ENCODE measurements at places on chromosomes 6 and 20.

GRCh38 chr20:20820104-20820503 is 107.7 kb upstream of the RALGAPA2 start:
- DNase-seq = no peak

DNA sequence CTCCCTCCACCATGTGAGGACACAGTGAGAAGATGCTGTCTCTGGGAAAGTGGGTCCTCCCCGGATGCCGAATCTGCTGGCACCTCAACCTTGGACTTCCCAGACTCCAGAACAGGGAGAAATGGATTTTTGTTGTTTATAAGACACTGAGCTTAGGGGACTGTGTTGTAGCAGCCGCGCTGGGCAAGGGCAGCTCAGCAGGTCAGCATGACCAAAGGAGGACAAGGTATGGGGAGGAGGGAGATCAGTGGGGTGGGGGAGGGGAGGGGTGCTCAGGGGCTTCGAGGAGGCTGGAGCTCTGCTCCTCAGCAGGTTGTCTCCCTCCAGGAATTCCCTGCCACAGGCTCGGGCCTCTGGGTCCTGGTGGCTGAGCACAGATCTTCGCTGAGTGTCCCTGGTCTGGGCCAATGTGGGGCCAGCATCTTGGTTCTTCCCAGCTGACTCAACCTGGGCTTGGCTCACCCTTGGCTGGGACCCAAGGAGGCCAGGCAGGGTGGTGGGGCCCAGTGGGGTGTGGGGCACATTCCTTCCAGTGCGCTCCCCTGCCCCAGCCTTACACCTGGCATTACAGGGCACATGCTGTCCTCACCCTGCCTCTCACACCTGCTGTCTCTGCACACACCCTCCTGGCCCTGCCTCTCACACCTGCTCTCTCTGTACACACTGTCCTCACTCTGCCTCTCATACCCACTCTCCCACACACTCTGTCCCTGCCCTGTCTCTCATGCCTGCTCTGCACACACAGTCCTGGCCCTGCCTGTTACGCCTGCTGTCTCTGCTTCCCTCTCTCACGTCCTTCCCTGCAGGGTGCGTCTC is 107.3 kb downstream of the SYCP2 start:
- peak; percentile 80 for DNase-seq

- no peak for DNase-seq
These were observed 31.6 kb upstream of the CENPW start for GRCh38 chr6:126308362-126308761.

- DNase-seq = no peak
These were observed 212.0 kb upstream of the DTNBP1 start for GRCh38 chr6:15874821-15875220.

GRCh38 chr20:10329387-10330005 is 104.5 kb downstream of the MKKS start:
- DNase-seq = no peak

DNA sequence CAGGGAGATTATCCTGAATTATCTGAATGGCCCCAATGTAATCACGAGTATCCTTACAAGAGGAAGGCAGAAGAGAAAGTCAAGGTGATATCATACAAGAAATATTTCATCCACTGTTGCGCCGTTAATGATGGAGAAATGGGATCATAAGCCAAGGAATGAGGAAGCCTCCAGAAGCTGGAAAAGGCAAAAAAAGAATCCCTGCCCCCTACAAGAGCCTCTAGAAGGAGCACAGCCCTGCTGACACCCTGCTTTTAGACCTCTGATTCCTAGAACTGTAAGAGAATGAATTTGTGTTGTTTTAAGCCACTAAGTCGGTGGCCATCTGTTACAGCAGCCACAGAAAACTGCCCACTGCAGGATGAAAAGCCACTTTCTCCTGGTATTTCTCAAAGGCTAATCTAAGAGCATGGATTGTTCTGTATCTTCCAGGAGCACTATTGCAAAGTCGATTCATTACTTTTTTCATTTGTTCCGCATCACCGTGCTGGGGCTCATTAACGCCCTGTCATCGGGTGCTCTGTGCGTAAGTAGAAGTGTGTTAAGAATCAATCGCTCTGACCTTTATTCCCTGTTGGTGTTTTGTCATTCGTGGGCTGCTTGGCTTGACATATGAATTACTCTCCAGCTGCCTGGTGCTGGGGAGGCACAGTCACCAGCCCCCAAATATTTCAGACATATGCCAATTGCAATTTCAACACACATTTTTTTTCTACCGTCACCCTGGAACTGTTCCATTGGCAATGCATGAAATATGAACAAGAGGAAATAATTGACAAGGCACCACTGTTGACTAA is 117.0 kb downstream of the PCSK2 start:
- DNase-seq = no peak

- no peak for DNase-seq
These were observed 88.4 kb upstream of the ESR1 start for GRCh38 chr6:151719070-151719469.

Data from NCI-H1105 treated with DMSO at 0.1 percent for 48 hours (cell line).